Psoas muscle (tissue), 8 donors: ENCODE measurements at places on chromosomes 4 and X. TPM values are rescaled to one million over a fixed set of nuclear protein-coding genes. Genes with fewer than 3 reads are reported as not detected.

- no peak for DNase-seq
Measured at GRCh38 chr4:147821555-147821954, 89.7 kb downstream of the ARHGAP10 start.

- DNase-seq: peak; percentile 80
Measured at GRCh38 chr4:183840311-183840710, 64.8 kb upstream of the STOX2 start.

GRCh38 chrX:110410603-110411002, 52.0 kb downstream of the RTL9 start:
- no peak for DNase-seq

DNA sequence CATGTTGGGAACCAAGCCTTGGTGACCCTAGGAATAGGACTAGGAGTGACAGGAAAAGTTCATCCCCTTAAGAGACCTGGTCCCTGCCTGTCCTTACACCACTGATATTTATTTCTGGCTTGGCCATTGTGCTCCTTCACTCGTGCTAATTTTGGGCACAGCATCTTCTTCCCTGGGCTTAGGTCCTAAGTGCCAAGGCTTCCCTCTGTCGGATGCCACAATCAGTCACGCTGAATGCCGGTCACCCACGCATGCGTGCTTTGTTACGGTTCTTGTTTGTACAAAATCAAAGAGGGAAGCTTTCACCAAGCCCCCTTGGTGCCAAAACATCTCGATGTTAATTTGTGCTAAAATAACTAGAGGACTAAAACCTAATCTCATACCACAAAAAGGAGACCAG, 17.4 kb upstream of the MAP3K15 start:
- no peak for DNase-seq

GRCh38 chrX:538311-538710, 92.3 kb upstream of the SHOX start:
- DNase-seq: no peak

- DNase-seq: no peak
Measured at GRCh38 chrX:25279510-25279909, 263.7 kb upstream of the ARX start.

DNA sequence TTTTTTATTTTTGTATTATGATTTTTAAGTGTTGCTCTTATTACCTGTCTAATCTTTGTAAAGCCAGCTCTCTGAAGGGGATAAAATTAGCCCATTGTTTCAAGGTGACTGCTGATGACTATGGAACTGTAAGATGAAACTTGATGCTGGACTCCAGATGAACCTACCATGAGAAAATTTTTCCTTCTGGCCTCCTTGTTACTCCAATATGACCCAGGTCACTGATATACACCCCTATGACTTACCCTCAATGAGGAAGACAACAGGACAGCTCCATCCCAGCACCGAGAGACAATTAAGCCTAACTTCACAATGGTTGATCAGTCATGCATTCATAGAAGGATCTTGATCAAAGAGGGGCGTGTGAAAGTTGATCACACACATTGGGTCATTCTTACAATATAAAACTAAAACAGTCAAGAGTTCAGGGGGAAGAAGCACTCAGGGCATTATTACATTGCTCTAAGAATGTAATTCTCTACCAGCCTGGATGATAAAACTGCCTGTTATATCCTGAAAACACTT, 230.8 kb upstream of the AGTR2 start:
- DNase-seq: no peak

DNA sequence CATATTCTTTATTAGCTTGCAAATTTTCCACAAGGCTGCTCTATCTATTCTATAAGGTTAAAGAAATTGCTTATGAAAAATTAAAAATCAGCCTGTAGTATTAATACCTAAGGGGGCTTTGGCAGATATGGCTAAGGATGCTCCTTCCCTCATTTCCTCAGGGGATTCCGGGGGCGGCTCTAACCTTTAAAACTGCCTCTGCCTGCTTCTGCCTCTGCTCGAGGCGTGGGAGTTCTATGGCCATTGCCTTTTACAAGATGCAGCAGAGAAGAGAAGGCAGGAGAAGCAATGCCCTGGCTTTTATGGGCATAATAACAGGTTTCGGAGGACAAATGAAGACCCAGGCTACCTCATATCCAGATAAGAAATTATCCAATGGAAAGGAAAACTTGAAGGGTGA, 8.6 kb upstream of the CDKN2AIP start:
- no peak for DNase-seq

- no peak for DNase-seq
Measured at GRCh38 chrX:3659761-3660160, 53.7 kb downstream of the PRKX start.

DNA sequence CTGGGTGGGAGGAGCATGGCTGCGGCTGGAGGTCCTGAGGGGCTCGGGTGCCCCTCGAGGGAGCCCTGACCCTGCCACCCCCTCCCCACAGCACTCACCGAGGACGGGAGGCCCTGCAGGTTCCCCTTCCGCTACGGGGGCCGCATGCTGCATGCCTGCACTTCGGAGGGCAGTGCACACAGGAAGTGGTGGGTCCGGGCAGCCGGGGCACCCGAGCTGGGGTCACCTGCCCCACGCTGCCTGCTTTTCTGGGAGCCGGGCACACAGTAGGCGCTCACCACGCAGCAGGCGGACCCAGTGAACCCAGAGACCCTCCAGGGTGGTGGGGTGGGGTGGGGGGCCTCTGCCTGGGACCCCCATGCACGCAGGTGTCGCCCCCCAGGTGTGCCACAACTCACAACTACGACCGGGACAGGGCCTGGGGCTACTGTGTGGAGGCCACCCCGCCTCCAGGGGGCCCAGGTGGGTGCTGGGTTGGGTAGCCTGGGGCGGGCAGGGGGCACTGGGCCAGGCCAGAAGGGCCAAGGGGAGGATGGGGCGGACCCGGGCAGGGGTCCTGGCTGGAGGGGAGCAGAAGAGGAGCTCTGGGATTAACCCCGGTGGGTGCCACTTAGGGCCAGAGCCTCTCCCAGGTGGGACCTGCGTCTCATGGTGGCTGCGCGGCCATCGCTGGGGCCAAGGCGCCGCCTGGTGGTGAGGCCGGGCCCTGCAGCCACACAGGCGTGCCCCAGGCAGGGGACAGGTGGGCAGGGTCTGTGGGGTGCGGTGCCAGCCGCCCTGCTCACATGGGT, 1.4 kb downstream of the HGFAC start:
- DNase-seq: peak; percentile 56

DNA sequence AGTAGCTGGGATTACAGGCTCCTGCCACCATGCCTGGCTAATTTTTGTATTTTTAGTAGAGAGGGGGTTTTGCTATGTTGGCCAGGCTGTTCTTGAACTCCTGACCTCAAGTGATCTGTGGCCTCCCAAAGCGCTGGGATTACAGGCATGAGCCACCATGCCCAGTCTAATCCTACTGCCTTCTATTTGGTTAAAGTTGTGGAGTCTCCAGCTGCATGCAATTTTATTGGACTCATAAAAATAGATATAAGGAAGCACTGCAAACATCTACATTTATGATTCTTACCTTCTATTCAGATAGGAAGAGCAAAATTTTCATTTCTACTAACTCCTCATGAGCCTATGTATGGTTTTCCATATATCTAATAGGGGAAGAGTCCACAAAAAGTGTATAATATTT, 13.7 kb downstream of the RIPPLY1 start:
- DNase-seq: no peak

- no peak for DNase-seq
Measured at GRCh38 chr4:164771088-164771487, 17.2 kb downstream of the SMIM31 start.

DNA sequence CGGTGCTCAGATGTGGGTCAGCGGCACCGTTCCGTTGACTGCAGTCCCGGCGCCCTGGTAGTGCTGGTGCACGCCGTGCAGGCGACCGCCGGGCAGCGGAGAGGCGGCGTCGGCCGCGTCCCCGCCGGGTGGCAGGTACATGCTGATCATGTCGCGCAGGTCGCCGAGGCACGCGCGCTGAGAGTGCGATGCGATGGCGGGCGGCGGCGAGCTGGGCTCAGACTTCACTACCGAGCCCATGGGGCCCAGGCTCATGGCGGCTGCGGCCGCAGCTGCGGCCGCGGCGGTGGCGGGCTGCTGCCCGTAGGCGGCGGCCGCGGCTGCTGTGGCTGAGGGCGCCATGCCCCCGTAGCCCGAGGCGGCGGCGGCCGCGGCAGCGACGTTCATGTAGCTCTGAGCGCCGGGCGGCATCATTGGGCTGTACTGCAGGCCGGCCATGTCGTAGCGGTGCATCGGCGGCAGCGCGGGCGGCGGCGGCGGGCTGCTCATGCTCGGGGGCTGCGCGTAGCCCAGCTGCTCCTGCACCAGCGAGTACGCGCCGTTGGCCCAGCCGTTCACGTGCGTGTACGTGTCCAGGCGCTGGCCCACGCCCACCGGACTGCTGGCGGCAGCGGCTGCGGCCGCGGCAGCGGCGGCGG, 1.0 kb downstream of the SOX3 start:
- no peak for DNase-seq

DNA sequence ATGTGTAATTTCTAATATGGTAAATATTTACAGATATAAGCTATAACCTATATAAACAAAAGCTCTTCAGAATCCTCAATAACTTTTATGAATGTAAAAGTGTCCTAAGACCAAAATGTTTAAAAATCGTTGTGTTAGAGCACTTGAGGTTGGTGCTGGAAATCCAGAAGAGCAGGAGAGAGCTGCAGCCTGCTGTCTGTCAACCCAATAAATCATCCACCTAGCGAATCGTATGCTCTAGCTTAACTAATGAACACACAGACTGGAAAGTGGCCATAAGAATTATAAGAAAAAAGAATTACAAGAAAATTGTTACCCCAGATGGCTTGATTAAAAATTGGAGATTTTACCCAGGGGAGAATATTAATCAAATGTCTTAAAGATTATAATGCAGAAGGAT, 17.0 kb downstream of the CFAP97 start:
- DNase-seq: no peak

DNA sequence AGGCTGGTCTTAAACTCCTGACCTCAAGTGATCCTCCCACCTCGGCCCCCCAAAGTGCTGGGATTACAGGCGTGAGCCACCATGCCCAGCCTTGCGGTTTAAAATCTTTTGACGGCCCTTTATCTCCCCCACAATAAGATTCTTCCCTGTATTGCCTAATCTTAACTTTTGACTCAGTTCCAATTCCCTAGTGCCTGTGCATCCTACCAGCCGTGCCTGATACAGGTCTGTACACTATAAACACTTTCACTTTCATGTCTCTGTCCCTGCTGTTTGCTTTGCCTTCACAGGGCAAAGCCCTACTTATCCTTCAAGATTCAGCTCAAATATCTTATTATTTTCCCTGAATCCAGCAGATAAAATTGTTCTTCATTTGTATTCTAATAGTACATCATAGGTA, 74.6 kb downstream of the WDR44 start:
- DNase-seq: no peak

- DNase-seq: no peak
Measured at GRCh38 chrX:39613997-39614679, 483.6 kb downstream of the BCOR start.

DNA sequence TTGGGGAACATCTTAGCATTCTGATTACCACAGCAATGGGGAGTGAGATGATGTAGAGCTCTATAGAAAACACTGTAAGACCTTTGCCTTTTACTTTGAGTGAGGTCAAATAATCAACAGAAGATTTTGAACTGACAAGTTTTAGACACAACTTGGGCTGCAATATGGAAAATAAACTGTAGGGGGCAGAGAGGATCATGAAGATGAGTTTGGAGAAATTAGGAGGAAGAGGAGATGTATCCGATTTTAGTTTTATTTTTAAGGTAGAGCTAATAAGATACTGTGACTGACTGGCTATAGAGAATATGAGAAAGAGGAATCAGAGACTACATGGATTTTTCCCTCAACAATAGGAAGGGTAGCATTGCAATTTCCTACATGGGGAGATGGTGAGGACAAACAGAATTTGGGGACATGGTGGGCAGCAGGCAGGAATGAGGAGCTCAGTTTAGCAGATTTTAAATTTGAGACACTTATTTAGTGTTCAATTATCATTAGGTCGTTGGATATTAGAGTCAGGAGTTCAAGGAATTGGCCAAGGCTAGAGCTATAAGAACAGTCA, 563.1 kb downstream of the INPP4B start:
- DNase-seq: no peak

GRCh38 chr4:114217150-114217817, 237.8 kb upstream of the ARSJ start:
- no peak for DNase-seq

GRCh38 chr4:162565730-162566129, 401.9 kb upstream of the FSTL5 start:
- no peak for DNase-seq

DNA sequence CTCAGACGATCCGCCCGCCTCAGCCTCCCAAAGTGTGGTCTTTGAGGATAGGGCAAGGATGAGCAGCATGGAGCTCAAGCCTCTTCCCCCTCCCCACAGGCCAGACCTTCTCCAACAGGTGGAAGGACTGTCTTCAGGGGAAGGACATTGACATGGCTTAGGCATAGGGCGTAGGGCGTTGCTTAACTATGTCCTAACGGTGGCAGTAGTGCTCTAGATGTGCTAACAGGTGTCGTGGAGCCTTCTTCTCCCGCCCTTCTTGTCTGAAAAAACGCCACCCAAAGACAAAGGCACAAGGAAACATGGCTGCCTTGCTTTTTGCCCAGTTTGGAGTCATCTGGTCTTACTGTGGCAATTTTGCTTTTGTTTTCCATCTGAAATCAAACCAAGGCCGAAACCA, 219.8 kb downstream of the OR13H1 start:
- DNase-seq: peak; percentile 58

DNA sequence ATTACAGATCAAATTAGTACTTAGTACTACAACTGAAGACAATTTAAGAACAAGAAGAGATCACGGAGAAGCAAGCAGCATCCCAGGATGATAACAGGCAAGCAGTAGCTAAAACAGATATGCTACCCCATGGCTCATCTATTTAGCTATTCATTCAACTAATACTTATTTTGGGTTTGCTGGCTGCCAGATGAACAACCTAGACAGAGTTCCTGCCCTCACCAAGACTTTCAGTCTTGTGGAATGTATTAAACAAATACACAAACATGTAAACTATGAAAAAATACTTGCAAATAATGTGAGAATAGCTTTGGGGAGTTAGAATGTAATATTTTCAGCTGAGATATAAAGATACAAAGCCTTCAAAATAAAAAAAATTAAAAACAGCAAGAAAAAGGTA, 2.4 kb upstream of the CORIN start:
- DNase-seq: no peak

DNA sequence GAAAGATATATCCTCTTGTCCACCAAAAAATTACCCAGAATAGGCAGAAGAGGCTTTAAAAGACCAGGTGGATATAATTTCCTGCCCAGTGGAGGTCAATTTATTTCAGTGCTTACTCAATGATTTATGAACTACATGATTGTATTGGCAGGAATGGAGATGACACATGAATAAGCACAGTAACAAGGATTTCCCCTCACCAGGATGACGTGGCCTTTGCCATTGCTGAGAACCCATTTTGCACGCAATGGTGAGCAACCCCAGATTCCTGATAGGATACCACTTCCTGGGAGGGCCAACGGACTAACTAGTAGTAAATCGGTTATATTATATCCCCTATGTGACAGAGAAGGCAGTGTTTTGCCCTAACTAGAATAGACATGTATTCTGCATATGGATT, 11.6 kb upstream of the TTC29 start:
- no peak for DNase-seq

GRCh38 chr4:1359144-1359501, 12.1 kb downstream of the UVSSA start:
- DNase-seq: no peak

Gene GAGE12E
- not detected for total RNA-seq

Gene SRPX2
- total RNA-seq: 7.3 TPM

Gene WNK3
- 0.18 TPM for total RNA-seq

Gene HADH
- 103 TPM for total RNA-seq

Gene NLGN3
- 0.15 TPM for total RNA-seq
